Heart right ventricle (tissue), 16 donors: ENCODE measurements at places on chromosomes 7 and 10.

- no peak for DNase-seq
Measured at GRCh38 chr7:17526621-17527020, 228.2 kb downstream of the AHR start.

DNA sequence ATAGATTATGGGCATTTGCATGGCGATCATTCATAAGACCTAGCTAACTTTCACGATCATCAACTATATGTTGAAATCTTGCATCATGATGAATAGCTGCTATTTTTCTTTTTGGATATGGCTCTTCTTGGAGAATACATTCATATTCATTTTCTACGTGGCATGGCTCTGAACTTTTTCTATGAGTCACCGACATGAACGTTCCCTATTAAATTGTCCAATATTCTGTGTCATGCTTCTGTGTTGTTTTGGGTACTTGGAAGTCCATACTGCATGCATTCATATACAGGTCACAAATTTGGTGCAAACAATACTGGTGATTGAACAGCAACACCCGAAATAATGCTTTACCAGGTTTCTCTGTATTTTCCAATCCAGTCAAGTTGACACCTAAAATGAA, 37.9 kb upstream of the ANKRD1 start:
- DNase-seq: no peak

- DNase-seq: no peak
Measured at GRCh38 chr7:92043098-92043497, 91.2 kb downstream of the CYP51A1 start.

- DNase-seq: no peak
Measured at GRCh38 chr10:110479710-110480109, 18.0 kb upstream of the DUSP5 start.

DNA sequence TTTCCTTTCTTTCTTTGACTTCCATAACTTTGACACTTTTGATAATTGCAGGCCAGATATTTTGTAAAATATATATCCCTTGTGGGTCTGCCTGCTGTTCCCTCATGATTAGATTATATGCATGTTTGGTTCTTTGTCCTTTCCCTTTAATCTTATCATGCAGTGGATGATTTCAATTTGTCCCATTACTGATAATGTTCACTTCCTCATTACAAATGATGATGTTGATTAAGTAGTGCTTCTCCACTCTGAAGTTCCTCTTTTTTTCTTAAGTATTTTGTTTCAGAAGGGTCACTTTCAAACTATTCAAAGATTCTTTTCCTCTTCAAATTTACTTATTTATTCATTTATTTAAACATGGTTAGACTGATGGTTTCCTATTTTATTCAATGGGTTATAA, 898.1 kb downstream of the XPNPEP1 start:
- no peak for DNase-seq

GRCh38 chr10:102324061-102324460, 71.4 kb upstream of the NFKB2 start:
- no peak for DNase-seq

GRCh38 chr10:117472872-117473271, 69.7 kb upstream of the EMX2 start:
- no peak for DNase-seq

- no peak for DNase-seq
Measured at GRCh38 chr10:100479037-100479436, 16.2 kb downstream of the WNT8B start.

DNA sequence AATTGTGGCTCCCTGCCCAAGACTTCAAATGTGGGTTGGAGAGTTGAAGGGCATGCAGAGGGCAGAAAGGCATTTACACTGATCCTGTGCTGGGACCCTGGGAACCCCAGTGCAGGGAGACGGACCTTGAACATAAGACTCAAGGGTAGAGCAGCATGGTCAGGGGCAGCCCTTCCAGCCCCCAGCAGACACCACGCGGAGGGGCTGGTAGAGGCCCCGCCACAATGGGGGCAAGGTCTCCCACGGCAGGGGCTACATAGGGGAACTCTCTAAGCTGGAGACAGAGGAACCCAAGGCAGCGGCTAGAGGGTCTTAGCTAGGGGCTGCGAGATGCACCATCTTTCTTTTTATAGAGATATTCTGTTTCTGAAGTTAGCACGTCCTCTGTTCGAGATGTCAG, 45.2 kb upstream of the EBF3 start:
- DNase-seq: no peak

GRCh38 chr7:158063850-158064610, 523.6 kb downstream of the PTPRN2 start:
- no peak for DNase-seq

DNA sequence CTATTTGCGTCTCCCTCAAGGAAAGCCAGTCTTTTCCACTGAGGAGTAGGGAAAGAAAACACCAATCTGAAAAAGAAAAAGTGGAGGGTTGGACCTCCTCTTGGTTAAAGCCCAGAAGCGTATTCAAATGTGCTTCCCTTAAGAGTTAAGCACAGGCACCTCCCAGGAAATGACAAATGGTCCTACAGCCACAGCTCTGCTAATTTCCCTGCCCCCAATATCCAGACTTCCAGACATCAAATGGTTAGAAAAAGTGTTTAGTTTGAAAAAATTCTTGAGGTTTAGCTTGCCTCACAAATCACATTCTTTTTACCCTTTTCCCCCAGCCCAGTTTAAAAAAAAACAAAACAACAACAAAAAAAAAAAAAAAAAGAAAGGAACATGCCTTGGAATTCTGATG, 19.0 kb upstream of the COL1A2 start:
- DNase-seq: no peak

- no peak for DNase-seq
Measured at GRCh38 chr10:97771055-97771891, 526 bp downstream of the SFRP5 start.

DNA sequence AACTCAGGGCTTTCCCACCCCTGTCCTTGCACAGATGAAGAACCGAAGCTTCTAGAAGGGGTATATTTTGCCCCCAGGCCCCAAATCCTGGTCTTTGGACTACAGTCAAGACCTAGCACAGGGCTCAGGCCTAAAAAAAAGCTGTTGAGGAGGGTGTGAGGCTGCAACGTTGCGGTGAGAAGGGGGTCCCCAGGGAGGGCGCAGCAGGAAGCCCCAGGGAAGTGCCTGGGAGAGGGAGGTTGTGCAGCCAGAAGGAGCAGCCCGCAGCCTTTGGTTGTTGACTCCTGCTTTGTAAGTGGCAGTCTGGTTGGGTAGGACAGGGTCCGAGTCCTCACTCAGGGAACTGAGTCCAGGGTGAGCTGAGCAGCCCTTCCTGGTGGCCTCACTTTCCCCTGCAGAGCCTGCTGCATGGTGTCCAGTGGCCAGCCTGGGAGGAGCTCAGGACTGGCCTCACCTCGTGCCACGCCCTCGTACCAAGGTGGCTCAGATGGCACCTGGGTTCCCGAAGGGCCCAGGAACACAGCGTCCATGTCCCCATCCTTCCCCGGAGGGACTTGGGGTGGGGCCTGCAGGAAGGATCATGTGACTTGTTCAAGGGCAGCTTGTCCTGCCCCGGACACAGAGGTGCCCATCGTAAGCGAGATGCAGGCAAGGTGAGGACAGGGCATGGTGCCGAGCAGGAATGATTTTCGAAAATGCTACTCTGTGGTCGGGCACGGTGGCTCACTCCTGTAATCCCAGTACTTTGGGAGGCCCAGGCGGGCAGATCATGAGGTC, 166.4 kb upstream of the TNRC18 start:
- DNase-seq: no peak

DNA sequence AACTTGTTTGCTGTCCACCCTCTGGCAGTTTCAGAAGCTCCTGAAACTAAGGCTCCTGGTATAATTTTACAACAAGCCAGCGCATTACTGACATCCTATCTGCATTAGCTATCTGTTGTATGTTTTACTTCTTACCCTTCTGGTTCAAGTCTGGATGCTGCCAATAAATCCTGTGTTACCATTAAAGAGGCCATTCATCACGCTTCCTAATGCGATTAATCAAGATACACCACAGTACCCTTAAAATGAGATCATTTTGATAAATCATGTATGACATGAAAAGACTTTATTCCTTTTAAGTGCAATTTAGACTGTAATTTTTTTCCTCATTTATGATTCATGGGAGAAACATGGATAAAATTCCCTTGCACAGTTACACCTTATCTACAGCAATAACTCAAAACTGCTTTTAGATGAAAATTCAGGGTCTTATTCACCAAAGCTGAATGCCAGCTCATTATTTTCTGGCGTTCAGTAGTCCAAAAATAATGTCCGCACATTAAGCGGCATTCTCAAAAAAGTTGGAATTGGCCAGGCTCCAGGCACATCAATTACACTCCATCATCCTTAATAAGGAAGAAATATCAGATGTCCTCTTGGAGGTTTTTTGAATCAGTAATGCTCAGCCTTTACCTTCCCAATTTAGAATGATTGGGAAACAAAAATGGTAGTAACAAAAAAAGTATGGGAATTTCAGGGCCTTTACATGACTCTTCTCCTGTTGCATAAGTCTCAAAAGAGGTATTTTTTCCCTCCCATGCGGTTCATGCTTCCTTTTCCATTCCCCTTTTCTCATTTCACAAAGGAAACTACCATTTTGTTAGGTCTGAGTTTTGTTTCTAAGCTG, 878.5 kb downstream of the LRMDA start:
- DNase-seq: no peak

DNA sequence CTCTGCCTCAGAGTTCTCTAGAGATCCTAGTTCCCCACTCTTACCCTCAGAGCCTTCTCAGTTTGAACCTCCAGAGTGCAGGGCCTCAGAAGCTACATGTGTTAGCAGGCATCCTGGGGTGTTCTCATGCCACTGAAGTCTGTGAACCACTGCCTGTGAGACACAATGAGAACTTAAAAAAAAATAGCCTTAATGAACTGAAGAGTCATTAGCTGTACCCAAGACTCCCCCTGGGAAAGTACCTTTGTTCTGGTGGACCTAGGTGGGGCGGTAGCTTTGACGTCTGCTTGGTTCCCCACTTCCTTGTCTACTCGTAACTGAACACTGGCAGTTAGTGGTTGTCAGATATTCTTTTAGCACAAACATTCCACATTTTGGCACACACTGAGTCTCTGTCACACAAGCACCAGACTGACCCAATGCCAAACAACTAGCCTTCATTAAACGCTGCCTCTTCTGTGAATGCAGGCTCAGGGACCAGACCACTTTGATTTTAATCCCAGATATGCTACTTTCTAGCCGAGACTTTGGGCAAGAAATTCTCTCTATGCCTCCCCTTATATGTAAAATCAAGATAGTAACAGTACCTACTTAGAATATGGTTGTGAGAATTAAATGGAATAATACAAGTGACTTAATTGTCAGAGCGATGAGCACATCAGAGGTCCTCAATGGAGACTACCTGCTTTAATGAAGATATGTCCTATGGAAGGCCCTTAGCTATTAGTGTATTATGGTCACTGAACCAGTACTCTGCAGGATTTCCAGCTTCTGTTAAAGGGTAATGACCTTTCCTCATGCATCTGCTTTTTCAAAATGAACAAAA, 75.3 kb upstream of the CC2D2B start:
- DNase-seq: no peak

DNA sequence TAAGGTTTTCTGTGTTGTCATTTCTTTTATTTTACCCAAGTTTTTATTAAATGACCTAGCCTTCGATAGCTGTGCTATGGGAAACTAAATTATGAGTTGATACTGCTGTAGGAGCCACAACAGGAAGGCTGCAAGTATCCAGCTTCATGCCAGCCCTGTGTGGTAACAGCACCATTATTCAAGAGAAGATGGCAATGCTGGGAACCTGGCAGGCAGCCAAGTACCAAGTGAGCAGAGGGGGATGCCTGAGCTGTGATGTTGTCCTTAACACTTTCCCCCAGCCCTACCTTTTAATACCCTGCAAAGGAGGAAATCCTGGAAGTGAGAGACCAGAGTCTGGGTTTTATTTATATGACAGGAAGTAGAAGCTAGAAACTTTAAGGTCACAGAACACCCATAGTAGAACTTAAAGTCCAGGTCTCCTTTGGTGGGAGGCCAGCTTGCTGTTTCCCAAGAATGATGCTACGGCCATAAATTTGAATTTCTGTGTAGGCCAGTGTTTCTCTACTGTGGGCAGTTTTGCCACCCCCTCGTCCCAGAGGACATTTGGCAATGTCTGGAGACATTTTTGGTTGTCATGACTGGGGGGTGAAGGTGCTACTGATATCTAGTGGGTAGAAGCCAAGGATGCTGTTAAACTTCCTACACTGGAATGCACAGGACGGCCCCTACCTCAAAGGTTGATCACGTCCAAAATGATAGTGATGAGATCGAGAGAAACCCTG, 9.2 kb upstream of the ATXN7L1 start:
- DNase-seq: peak; percentile 22

GRCh38 chr7:20343205-20343604, 12.5 kb downstream of the ITGB8 start:
- no peak for DNase-seq

GRCh38 chr10:31625566-31625965, 303.1 kb downstream of the ARHGAP12 start:
- no peak for DNase-seq

DNA sequence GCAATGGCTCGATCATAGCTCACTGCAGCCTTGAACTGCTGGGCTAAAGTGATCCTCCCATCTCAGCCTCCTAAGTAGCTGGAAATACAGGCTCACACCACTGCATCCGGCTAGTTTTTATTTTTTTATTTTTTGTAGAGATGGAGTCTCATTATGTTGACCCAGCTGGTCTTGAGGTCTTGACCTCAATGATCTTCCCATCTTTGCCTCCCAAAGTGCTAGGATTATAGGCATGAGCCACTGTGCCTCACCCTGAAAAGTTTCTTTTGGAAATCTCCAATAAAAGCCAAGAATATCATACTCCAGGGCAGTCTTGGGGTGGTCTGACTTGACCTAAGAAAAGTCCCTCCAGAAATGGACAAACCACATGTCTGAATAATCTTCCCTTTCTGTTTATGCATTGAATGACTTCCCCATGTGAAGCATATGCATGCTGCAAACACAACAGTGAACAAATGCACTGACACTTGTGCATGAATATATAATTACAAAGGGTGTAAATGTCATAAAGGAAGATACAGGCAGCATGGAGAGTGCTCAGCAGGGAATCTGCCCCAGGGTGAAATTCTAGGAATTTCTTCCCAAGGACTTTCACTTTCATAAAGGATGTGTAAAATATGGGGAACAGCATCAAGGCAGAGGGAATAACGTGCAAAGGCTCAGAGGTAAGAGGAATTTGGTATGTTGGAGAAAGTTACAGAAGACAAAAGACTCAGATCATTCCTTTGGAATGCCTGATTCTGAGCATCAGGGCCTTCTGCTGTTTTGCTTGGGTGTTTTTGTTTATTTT, 142.4 kb upstream of the LYZL1 start:
- no peak for DNase-seq

GRCh38 chr10:29169021-29169420, 119.8 kb upstream of the LYZL1 start:
- no peak for DNase-seq

- no peak for DNase-seq
Measured at GRCh38 chr7:98995523-98996149, 117.3 kb downstream of the TRRAP start.

GRCh38 chr10:78383378-78384048, 349.9 kb downstream of the RPS24 start:
- DNase-seq: no peak

- no peak for DNase-seq
Measured at GRCh38 chr7:21412957-21413356, 14.9 kb upstream of the SP4 start.
